ENCODE measurements at places on chromosomes 3 and 15.

GRCh38 chr15:63111481-63111880 is 10.2 kb upstream of the LACTB start:
- DNase-seq: no peak

- no peak for DNase-seq
These were observed 201.8 kb downstream of the GRM7 start for GRCh38 chr3:7062714-7063113.

DNA sequence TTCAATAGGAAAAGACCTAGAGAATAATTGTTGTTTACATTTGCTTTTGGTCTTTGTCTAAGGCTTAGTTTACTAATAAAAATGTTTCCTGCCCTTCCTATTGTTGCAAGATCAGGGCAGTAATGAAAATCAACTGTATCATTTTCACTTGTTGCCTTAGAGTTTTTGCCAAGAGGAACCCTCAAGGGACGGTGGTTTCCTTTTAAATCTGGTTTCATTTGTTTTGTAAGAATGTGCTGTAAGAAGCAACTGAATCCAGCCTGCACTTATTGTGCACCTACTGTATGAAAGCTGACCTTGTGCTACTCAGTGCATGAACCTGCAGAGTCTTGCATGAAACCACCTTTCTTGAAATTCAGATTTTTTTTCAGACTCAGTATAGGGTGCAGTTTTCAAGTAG is 5.3 kb downstream of the IGF1R start:
- no peak for DNase-seq

- DNase-seq: no peak
These were observed 463.4 kb downstream of the ZIC1 start for GRCh38 chr3:147872568-147872967.

DNA sequence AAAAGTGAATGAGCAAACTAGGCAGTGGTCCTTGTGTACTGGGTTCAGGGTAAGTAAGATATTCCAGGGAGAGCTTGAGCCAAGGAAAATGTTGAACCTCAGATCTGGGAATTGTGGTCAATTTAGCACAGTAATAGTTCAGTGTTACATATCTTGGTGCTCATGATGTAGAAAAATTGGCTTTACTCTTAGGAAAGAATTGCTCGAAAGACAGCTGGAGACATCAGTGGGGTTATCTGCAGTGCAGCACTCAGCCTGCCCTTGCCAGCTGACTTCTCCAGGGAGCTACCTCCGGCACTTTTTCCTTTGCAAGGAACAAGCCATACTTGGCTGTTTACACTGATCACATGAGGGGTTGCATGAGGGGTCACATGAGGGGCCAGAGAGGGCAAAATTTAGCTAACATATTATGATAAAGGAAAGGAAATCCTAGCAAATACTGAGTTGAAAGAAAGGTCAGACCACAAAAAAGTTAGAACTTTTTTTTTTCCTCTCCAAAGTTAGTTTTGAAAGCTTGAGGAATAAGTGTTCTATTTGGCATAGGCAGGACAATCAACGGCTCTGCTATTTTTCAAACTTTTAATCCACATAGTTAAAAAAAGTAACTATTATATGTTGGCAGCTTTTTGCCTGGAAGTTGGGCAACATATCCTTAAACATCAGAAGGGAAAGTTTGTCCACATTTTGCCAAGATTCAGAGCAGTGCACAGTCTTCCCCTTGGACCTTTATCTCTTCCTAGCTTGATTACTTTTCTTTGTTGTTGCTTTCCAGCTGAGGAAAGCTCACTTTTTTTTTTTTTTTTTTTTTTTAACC is 92.4 kb downstream of the COL6A6 start:
- no peak for DNase-seq

DNA sequence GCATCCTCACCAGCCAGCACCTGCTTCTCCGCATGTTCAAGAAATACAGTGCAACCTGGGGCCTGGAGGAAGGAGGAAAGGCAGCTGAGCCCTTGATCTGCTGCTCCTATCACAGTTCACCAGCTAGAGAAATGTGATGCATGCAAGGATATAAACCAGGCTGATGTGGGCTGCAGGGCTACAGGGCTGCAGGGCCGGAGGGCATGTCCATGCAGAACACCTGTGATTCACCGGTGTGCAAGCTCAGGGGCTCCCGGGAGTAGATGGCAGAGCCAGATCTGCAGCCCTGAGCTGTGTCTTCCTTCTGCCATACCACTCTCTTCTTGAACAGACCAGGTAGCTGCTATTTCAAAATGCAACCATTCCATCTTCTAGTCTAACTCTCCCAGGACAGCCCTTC is 84.9 kb downstream of the HMG20A start:
- no peak for DNase-seq

DNA sequence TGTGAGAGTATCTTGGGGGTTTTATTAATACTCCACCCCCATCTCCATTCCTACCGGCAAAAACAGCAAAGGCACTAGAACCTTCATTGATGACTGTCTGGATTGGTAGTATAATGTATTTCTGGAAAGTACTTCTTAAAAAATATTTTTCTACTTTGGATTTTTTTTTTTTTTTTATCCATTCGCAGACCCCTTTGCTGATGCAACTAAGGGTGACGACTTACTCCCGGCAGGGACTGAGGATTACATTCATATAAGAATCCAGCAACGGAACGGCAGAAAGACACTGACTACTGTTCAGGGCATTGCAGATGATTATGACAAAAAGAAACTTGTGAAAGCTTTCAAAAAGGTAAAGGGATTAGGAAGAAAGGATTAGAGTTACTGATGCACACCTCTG is 1.2 kb downstream of the EIF1B start:
- DNase-seq: no peak

DNA sequence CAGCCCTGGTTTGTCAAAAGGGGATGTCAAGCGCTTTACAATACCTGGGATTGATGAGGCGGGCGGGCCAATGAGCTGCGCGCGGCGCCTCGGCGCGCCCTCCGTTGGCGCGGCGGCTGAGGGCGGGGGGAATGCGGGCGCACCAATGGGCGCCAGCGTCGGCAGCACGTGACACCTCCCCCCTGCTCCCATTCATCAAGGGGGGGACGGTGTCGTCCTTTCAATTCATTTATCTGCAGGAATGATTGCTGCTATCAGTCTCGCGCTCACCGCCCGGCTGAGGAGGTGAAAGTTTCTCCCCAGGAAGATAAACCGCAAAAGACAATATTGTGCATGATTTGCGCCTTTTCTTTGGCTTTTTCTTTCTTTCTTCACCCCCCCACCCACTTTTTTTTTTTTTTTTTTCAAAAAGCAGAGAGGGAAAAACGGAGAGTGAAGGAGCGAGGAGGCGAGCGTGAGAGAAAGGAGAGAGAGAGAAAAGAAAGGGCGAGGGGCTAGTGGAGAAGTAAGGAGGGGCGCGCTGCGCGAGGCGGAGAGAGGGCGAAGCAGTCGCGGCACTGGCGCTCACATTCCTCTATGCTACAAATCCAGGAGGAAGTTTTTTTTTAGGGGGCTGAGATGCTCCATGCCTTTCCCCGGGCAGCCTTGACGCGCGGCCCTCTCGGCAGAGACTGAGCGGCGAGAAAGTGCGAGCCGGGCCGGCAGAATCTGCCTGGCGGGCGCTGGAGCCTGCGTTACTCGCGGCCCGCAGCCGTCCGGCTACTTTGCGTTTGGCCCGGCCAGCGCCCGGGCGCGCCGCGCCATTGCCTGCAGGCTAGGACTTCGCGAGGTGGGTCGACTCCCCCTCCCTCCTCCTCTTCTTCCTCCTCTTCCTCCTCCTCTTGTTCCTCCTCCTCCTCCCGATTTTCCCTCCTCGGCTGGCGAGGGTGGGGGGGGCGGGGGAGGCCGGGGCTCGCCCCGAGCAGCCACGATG is at the start of gene ZIC1:
ZIC1 (plus strand) TSS at position 223 of the 973 bp plus-strand sequence; CDS start at position 971, 748 bp downstream.
- DNase-seq: no peak

DNA sequence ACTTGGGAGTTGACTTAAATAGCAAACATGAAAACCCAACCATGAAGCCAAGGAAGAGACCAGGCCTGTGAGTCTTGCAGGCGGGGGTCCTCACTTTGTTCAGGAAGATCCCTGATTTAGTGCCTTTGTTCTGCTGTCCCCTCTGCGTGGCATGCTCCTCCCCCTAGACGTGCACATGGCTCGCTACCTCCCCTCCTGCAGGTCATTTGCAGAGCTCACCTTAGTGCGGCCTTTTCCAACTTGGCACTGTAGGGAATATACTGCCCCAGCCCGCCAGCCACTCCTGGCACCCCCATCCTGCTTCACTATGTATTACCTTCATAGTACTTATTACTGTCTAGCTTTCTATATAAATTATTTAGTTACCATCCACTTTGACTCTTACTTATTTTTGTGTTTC is 18.3 kb downstream of the GXYLT2 start:
- DNase-seq: no peak

DNA sequence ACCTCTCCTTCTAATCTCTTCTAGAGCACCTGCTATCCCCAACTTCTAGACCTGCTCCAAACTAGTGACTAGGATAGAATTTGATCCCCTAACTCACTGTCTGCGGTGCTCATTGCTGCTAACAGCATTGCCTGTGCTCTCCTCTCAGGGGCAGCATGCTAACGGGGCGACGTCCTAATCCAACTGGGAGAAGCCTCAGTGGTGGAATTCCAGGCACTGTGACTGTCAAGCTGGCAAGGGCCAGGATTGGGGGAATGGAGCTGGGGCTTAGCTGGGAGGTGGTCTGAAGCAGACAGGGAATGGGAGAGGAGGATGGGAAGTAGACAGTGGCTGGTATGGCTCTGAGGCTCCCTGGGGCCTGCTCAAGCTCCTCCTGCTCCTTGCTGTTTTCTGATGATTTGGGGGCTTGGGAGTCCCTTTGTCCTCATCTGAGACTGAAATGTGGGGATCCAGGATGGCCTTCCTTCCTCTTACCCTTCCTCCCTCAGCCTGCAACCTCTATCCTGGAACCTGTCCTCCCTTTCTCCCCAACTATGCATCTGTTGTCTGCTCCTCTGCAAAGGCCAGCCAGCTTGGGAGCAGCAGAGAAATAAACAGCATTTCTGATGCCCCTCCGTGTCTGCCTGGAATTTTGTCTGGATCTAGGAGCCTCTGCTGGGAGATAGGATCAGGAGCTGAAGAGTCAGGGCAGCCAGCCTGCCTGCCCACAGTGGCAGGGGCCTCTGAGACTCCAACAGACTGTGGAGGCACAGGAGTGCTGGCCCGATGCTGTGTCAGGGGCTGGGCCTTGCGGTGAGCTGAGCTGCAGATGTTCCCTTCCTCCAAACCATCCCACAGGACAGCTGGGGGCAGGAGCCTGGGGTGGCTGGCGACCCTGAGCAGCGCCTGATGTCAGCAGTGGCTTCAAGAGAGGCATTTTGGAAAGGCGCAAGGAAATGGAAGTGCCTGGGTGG is 3.0 kb downstream of the ISLR start:
- DNase-seq: no peak

DNA sequence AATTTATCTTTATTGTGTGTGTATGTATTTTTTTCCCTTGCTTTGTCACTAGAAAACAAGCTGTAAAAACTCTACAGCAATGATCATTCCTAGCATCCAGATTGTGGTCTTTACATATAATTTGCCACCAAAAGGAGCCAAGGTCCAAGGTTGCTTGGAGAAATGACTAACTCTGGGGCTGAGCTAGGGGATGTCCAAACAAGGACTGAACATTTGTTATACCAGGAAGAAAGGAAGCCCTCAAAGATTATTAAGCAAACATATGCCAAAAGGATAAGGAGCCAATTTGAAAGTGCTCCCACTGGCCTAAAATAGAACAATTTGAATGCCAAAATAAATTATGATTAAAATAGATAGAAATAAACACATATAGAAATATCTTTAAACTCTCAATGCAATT is 293.3 kb downstream of the ZIC1 start:
- no peak for DNase-seq

DNA sequence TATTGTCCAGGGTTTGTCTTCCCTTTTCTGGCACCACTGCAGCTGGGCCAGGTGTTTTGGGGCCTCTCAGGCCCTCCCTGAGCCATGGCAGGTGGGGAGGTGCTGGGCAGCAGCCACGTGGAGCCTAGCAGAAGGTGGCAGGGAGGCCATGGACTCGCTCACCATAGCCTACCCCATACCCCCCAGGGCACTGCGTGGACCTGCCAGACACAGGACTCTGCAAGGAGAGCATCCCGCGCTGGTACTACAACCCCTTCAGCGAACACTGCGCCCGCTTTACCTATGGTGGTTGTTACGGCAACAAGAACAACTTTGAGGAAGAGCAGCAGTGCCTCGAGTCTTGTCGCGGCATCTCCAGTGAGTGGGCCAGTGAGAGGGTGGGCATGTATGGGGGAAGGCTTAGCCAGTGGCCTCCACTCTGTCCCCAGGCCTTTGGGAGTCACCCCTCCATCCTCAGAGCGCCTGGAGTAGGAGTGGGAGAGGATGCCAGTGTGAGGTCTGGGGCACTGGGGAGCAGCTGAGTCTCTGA is 11.9 kb downstream of the SPINT1 start:
- DNase-seq: no peak

- DNase-seq: no peak
These were observed 446.9 kb downstream of the EDEM1 start for GRCh38 chr3:5634411-5634810.

DNA sequence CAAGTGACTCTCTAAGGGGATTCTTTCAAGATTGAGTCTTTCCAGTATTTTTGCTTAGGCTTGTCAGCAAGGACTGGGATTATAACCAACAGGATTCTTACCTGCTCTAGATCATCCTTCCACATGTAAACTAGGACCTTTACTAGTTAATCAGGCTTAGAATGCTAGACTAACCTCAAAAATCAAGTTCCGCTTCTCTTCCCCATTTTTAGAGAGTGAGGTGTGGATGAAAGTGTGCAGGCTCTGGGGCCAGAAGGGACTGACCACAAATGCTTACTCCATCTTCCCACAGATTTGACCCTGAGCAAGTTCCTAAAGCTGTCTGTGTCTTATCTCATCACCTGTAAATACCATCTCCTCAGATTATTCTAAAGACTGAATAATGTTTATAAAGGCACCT is 89.5 kb upstream of the IL12A start:
- DNase-seq: no peak

DNA sequence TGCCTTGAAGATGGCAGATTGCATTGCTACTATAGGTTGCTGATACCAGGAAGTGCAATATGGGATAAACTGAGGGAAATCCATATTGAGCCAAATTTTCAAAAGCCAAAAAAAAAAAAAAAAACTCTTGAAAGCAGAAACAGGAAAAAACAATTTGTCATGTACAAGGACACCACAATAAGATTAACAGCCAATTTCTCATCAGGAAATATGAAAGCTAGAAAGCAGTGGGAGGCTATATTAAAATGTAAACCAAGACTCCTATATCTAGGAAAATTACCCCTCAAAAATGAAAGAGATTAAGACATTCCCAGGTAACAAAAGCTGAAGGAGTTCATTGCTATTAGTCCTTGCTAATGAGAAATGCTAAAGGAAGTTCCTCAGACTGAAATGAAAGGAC is 462.8 kb upstream of the DPH6 start:
- DNase-seq: no peak

- DNase-seq: no peak
These were observed 241.8 kb upstream of the SLCO3A1 start for GRCh38 chr15:91611561-91612323.

DNA sequence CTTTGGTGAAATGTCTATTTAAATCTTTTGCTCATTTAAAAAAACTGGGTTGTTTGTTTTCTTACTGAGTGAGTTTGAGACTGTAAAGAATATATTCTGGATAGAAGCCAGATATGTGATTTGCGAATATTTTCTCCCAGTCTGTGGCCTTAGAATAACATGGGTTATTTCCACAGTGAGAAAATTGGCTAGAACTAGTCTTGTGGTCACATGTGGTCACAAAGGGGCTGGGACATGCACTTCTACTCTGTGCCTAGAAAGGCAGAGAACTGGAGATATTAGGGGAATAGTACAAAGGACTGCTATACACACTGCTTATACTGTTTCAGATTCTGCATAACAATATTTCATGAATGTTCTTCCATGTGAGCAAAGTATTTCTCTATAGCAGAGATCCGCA is 79.9 kb upstream of the RGMA start:
- DNase-seq: no peak

All from activated CD4-positive, alpha-beta T cell treated with anti-CD3 and anti-CD28 coated beads, Interleukin-2, amount 50 U/mL, for 24 hours (primary cell).